Stimulated activated CD8-positive, alpha-beta memory T cell treated with anti-CD3 and anti-CD28 coated beads, Interleukin-2, amount 100 ng/mL, for 48 hours (primary cell): ENCODE measurements at places on chromosomes 5 and 9.

DNA sequence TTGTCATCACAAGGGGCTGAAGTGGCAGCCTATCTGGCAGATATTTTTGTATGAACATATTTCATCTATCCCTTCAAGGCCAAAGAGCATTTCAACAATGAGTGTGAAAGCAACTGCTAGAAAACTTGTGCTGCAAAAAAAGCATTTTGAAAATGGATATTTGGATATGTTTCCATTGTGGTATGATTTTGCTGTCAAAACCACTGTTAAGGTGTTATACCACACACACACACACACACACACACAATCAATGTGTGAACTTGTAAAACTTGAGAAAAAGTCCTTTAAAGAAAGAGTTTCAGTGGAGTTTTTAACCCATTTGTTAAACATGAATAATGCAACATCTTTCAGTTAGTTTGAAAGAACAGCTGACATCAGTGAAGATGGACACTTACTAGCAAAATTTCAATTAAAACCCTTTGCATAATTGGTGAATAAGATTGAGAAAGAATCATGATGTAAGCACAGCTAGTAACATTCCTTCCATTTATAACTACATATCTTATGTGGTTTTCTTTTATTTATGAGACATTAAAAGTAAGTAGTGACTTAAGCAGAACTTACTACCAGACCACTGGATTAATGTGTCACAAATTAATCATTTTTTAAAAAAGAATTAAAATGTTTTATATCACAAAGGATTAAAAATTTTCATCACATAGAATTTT, 182.6 kb upstream of the GNA14 start:
- no peak for DNase-seq

DNA sequence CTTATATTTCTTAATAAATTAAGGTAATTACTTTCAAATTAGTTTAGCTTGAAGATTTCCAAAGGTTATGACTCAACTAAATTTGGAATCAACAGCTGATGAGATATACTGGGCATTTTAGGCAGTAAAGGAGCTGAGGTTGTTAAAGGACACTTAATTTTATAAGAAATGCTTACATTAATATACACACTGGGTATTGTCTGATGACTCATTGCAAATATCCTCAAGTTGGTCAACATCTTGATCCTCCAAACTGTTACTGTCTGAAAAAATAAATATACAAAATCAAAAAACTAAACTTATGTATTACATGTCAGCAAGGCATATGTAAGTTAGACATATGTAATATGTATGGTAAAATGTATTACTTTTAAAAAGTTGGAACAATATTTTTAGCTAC, 3.4 kb downstream of the GFM2 start:
- no peak for DNase-seq

GRCh38 chr9:120284821-120285220, 295.1 kb downstream of the CDK5RAP2 start:
- DNase-seq: no peak

DNA sequence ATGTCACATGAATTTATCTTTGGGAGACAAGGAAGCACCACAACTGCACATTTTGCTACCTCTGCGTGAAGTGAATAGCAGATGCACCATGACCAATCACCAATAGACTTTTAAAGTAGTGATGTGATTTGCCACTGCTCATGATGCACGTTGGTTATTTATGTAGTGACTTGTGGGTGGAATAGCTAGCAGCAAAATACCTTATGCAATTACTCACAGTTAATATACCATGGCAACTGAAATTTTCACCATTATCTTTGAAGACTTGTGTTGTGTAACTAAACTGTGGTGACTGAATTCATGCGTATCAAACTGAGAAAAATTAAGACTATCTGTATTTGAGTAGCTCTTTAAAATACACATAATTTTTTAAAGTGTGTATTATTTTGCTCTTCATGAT, 46.2 kb upstream of the TUSC1 start:
- DNase-seq: no peak

DNA sequence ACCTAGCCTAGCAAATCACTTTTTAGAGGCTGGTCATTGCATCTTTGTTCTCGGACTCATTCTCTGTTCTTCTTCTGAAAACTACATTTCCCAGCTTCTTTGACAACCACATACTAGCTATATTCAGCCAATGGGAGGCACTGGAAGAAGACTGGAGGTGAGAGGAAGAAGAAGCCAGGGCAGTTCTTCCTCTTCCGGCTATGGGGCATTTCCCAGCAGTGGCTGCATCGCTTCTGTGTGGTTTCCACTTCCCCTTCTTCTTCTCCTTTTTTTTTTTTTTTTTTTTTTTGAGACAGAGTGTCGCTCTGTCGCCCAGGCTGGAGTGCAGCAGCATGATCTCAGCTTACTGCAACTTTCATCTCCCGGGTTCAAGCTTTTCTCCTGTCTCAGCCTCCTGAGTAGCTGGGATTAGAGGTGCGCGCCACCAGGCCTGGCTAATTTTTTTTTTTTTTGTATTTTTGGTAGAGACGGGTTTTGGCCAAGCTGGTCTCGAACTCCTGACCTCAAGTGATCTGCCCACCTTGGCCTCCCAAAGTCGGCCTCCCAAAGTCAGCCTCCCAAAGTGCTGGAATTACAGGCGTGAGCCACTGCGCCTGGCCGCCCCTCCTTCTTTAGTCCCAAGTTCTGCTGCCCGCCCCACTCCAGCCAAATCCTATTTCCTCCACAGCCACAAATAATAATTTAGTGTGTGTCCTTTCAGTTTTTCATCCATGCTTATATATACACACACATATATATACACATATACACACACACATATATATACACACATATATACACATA, 6.9 kb upstream of the UBAP1 start:
- no peak for DNase-seq

- no peak for DNase-seq
Measured at GRCh38 chr9:96491880-96492525, 42.0 kb downstream of the HABP4 start.

DNA sequence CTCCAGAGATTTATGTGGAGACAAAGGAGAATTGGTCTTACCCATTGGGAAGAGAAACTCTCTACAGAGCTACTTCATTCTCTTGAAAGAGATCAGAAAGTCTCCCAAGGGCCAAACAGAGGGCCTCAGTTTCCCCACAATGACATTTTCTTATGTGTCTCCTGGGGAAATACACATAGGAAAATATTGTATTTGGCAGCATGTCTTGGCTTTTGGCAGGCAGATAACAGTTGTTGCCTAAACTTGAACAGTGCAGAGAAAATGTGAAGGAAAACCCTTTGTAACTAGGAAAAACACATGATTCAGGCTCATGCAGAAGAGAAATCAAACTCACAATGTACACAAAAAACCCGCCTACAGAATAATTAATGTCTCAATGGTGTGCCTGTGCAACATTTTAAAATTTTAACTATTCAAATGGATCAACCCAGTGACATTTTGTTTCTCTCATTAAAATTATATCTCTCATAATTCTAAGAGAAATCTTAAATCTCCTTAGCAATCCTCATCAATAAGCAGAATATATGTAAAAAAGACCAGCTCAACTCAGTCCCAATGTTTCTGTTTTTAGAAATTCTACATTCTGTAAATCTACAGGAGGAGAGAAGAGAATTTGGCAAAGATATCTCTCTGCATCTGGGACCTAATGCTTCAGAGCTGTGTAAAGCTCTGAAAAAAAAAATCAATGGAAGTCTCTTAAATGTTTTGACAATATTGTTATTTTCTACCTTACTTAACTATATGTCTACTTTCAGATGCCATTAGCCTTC, 205.1 kb downstream of the ADAMTSL1 start:
- no peak for DNase-seq

DNA sequence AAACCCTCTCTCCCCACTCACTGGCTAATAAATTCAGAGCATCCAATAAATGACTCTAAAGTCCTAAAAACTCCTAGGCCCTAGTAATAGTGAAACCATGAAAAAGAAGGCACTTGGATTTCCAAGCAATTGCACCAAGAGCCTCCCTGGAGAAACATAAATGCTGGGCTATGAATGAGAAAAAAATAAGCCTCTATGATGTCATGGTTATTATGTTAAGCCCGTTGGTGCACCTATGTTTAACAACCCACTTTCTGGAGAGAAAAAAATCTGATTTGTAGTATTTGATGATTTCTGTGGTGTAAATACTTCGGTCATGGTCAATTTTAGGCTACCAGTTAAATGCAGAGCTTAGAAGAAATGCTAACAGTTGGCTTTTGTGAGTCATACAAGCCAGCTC, 8.4 kb downstream of the CFAP90 start:
- DNase-seq: no peak

GRCh38 chr9:78994471-78994870, 577.3 kb upstream of the TLE4 start:
- DNase-seq: no peak

GRCh38 chr5:119578937-119579336, 50.4 kb upstream of the FAM170A start:
- DNase-seq: no peak

DNA sequence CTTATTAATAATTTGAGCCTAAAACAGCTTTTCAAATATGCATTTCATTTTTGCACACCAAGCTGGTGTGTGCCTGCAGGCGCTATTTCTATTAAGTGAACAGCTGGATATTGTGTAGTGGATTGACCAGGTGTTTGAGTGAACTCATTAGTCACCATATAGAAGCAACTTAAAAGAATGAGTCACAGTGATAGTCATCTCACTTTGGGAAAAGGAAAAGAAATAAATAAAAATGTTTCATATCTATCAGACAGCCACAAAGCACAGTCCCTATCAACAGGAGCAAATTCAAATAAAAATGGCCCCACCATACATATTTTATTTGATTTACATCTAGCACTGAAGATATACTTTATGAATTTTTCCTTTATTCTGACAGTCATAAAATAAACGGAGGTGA, 456.5 kb upstream of the CDH9 start:
- no peak for DNase-seq

DNA sequence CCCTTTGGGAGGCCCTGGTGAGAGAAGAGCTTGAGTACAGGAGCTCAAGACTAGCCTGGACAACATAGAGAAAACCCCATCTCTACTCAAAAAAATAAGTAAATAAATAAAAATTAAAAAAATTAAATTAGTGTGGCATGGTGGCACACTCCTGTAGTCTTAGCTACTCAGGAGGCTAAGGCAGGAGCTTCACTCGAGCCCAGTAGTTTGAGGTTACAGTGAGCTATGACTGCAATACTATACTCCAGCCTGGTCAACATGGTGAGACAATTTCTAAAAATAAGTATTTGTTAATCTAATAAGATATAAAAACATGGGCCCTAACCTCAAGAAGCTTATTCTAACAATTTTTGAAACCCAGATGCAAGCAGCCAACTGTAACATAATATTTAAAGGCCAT, 7.6 kb downstream of the RNF38 start:
- no peak for DNase-seq

DNA sequence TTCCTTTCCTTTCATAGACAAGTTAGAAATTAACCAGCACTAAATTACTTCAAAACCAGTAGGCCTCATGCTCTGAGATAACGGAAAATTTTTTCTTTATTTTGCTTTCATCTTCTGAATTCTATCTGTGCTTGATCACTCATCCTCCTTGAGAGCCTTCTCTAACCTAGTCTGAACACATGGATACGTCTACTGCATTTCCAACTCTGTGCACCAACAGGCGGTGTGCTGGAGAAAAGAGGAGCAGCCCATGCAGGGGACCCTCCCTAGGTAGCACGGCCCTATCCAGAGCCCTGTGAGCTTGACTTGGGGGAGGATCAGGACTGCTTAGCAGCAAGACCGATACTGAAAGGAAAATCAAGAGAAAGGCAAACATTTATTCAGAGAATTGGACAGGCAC, 149.8 kb downstream of the AUH start:
- no peak for DNase-seq

GRCh38 chr9:122446819-122447484, 30.8 kb downstream of the OR1J1 start:
- no peak for DNase-seq

DNA sequence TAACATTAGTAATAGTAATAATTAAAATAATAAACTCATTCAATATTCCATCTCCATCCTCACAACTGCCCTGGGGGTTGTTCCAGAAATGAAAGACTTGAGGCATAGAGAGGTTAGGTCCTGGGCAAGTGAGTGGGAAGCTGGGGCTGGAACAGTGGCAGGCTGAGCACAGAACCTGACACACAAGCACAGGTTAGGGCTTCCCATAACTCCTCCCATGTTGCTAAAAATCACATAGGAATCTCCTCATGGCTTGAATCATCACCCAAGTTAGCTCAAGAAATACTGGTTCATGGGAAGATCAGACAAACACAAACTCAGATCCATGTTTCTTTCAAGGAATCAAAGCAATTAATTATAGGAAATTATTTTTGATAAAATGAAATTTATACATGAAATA, 487.7 kb downstream of the SEMA5A start:
- DNase-seq: no peak

- no peak for DNase-seq
Measured at GRCh38 chr5:135645336-135646180, 66.8 kb upstream of the CXCL14 start.

GRCh38 chr5:102802708-102803458, 47.8 kb downstream of the PAM start:
- DNase-seq: no peak

DNA sequence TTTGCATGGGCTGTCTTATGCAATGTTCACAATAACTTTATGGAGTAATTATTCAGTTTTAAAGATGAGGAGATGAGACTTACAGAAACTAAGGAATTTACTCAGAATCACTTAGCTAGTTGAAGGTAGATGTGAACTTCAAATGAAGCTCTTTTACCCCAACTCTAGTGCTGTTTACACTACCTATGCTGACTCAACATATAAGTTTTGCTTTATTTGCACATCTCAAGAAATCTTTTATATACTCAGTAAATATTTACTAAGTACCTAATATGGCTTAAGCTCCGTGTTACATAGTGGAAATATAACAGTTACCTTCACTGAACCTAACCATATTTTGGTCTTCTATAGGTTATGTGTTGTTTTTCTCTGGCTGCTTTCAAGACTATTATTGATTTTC, 293.2 kb downstream of the ANXA1 start:
- no peak for DNase-seq

- no peak for DNase-seq
Measured at GRCh38 chr5:17413691-17414090, 84.3 kb upstream of the TAF11L2 start.

DNA sequence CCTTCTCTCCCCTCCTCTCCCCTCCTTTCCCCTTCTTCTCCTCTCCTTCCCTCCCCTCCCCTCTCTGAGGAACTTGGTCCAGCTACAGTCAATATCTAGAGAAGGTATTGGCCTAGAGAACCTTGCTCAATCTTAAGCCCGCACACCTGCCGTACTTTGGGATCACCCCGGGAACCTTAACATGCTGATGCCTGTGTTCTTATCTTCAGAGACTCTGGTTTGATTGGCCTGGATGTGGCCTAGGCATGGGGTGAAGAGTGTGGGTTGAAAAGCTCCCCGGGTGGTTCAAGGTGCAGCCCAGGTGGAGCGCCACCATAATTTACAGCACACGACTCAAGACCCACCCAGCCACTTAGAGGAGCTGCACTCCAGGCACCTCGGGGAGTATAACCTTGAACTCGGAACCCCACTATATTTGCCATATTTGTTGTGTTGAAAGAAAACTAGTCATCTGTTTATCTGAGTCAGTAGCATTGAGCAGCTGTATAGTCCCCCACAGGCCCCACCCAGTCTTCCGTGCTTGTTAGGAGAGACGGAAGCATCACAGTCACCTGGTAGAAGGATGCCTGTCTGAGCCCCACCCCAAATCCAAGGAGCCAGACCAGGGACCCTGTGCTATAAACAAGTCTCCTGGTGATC, 14.4 kb upstream of the PHF19 start:
- DNase-seq: peak; percentile 52

- DNase-seq: no peak
Measured at GRCh38 chr5:128579639-128580038, 41.6 kb upstream of the FBN2 start.
